ENCODE measurements at places on chromosomes 12 and 14. TPM values are rescaled to one million over a fixed set of nuclear protein-coding genes. Genes with fewer than 3 reads are reported as not detected.
A peak's percentile ranks its signal among the peaks of the same experiment; 100 is the strongest.

DNA sequence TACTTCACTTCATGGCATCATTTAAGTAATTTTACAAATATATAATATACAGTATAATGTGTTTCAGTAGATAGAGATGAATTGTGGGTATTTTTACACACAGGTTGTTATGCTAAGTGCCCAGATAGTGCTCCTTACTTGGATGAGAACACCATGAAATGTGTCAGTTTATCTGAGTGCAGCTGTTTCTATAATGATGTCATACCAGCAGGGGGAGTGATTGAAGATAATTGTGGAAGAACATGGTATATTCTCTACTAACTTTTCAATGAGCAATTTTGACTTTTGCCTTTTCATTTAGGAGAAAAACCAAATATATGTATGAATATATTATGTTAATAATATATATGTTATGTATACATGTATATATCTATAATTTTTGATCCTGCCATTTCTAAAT lies 221.6 kb downstream of the LRRK2 start:
- no peak for DNase-seq

- peak; percentile 94 for DNase-seq
Measured at GRCh38 chr12:70645494-70646317, 8.5 kb upstream of the PTPRB start.

GRCh38 chr12:40253936-40254335 lies 29.1 kb downstream of the LRRK2 start:
- DNase-seq = no peak

DNA sequence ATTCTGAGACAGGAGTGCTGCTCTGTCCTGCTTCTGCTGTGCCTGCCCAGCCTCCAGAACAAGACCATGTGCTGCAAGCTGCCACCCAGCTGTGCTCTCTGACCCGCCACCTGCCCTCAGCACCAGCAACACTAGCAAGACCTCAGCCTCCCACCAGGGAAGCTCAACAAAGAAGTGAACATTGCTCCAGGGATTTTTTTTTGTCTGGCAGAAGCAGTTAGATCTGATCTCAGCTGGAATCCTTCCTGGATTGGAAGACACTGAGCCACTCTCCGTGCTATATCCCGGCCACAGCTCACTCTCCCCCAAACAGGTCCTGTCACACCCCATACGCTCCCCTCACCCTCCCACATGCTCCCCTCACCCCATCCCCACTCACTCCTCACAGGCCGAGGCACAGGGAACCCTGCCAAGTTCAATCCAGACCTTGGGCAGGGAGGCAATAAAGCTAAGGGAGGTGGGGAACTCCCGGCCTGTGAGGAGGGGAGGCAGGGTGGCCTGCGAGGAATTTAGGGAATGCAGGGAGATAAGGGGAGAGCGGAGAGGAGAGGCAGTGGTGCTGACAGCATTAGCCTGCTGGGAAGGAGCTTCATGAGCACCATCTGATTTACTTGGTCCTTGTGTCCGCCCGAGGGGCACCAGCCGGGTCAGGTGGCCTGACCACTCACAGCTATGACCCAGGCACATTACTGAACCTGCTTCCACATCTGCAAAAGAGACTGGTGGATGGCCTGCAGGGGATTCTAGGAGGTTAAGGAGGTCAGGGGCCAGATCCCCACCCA lies 29.7 kb downstream of the CCDC85C start:
- DNase-seq = no peak

GRCh38 chr14:35368583-35369392 lies 35.8 kb downstream of the NFKBIA start:
- no peak for DNase-seq

The LGR5 gene
- not detected for total RNA-seq

- no peak for DNase-seq
Measured at GRCh38 chr14:100297320-100298300, 8.6 kb downstream of the SLC25A29 start.

- DNase-seq = no peak
Measured at GRCh38 chr14:46582826-46583225, 68.8 kb downstream of the RPL10L start.
